ENCODE measurements at places on chromosomes 6 and 20. TPM values are rescaled to one million over a fixed set of nuclear protein-coding genes. Genes with fewer than 3 reads are reported as not detected.

DNA sequence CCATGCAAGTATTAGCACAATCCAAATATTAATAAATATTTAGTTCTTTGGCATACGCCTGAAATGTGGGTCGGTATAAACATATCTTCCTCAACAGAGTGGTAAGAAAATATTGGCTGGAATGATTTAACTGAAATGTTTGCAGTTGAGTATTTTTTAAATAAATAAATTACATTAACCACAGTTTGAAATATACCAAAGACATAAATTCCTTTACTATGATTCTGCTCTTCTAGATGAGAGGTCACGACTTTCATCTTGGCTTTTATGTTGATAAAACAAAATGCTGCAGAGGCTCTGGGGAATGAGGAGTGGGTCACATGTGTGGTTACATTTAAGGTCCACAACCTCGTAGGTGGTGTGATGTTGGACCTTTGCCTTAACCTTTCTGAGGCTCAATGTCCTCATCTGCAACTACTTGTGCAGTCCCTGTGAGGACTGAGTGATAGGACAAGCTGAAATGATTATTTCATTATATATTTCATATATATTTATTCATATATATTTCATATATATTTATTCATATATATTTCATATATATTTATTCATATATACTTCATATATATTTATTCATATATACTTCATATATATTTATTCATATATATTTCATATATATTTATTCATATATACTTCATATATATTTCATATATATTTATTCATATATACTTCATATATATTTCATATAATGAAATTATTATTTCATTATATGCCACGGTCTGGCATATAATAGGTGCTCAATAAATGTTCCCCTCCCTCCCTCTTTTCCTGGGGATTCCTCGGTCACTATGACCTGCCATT, 107.4 kb downstream of the SAMD5 start:
- no peaks in the 10 kb centered on the region for H3K36me3 ChIP-seq
- H3K27ac ChIP-seq = no peak overlapping the region
- no peaks in the 10 kb centered on the region for H3K27me3 ChIP-seq
- DNase-seq = no peak

Gene TAGAP
- 28.8 TPM for total RNA-seq

- H3K36me3 ChIP-seq = no peaks in the 10 kb centered on the region
- DNase-seq = no peak
- no peak overlapping the region for H3K27ac ChIP-seq
- H3K4me1 ChIP-seq = no peaks in the 10 kb centered on the region
- no peak overlapping the region for H3K4me3 ChIP-seq
- no peaks in the 10 kb centered on the region for H3K27me3 ChIP-seq
These were observed 46.4 kb upstream of the POU3F2 start for GRCh38 chr6:98787961-98788360.

DNA sequence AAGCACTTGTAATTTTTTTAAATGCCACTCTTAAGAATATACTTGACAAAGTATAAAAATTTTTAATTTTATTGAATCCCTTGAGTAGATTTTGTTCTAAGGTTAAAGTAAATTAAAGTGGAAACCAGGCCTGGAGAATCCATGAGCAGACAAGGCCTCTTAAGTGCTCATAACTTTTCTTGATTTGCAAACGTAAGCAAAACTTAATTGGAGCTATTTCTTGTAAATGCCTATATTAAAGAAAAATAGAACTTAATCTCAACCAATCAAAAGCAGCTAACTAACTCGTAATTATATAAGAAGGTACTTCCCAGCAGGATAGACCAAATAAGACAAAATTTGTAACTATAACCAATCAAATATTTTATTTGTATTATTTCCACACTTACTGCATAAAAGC, 12.7 kb upstream of the DEFB129 start:
- H3K27ac ChIP-seq = no peak overlapping the region
- DNase-seq = no peak
- H3K36me3 ChIP-seq = no peaks in the 10 kb centered on the region
- H3K4me1 ChIP-seq = no peaks in the 10 kb centered on the region
- H3K27me3 ChIP-seq = no peaks in the 10 kb centered on the region

- no peaks in the 10 kb centered on the region for H3K36me3 ChIP-seq
- H3K27me3 ChIP-seq = 0 out of 2 replicates have a peak, but pooled peaks cover 3% of the 10 kb centered on the region
- no peak overlapping the region for H3K27ac ChIP-seq
These were observed 171.3 kb upstream of the AGPAT4 start for GRCh38 chr6:161445021-161445799.

DNA sequence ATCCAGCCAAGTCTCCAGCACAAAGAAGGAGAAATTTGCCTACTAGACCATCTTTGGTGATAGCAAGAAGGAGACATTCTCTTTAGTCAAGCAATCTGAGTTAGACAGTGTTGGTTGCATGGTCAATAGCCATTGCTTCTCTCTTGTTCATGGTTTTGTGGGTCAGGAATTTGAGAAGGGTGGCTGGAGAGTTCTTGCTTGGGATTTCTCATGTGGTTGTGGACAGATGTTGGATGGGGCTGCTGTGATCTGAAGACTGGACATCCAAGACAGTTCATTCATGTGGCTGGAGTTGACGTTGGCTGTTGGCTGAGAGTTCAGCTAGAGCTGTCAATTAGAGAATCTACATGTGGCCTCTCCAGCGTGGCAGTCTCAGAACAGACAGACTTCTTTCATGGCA, 322.3 kb upstream of the PRDM1 start:
- no peak overlapping the region for H3K4me3 ChIP-seq
- no peak for DNase-seq
- H3K27me3 ChIP-seq = no peaks in the 10 kb centered on the region
- no peaks in the 10 kb centered on the region for H3K36me3 ChIP-seq

GRCh38 chr20:40249805-40250204, 439.2 kb downstream of the MAFB start:
- H3K27ac ChIP-seq = no peak overlapping the region
- H3K36me3 ChIP-seq = no peaks in the 10 kb centered on the region
- DNase-seq = no peak
- H3K4me1 ChIP-seq = no peaks in the 10 kb centered on the region

Measured in GM12878 (cell line).